ENCODE measurements at places on chromosomes 4 and X.

GRCh38 chr4:53646795-53647194, 55.5 kb upstream of the LNX1 start:
- DNase-seq, result no peak

GRCh38 chrX:69126642-69127041, 38.6 kb downstream of the PJA1 start:
- no peak for DNase-seq

DNA sequence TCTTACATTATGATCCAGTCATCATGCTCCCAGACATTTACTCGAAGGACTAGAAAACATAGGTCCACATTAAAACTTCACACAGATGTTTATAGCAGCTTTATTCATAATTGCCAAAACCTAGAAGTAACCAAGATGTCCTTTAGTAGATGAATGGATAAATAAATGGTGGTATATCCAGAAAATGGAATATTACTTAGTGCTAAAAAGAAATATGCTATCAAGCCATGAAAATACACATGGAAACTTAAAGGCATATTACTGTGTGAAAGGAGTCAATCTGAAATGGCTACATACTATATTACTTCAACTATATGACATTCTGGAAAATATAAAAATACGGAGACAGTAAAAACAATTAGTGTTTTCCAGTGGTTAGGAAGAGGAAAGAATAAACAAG, 1039.1 kb upstream of the INTU start:
- DNase-seq, result no peak

- DNase-seq, result no peak
These were observed 390.1 kb downstream of the ANKRD50 start for GRCh38 chr4:124322234-124323065.

GRCh38 chr4:173002830-173003561, 165.6 kb upstream of the GALNT7 start:
- DNase-seq, result no peak

DNA sequence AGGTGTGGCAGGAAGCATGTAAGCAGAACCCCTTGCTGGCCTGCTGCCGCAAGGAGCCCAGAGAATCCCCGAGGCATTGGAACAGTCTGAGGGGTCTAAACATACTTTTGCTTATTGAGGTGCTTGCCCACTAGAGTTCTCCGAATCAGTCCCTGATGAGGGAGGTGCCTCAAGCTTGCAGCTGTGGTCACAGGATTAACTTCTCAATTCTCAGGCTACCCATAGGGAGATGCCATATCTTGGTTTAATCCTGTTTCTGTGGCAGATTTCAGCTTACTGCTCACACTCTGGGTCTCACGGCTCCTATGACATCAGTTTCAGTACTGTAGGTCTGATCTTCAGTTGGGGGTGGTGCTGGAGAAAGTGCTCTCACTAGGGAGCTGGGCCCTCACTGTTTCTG, 39.9 kb downstream of the CCNG2 start:
- no peak for DNase-seq

GRCh38 chrX:34562006-34562405, 95.1 kb downstream of the TMEM47 start:
- DNase-seq, result no peak

DNA sequence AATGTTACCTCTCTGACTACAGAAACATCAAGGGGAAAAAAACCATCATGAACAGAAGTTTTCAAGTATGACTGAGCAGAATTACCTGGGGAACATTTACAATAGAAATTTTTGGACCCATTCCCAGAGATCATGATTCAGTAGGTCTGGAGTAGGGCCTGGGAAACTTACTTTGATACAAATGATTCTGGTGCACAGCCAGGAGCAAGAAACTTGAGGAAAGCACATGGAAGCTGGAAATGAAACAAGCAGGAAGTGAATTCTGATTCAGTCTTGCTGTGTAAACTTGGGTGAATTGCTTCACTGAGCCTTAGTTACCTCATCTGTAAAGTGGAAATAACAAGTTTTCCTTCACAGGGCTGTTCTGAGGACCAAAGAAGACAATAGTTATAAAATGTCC, 192.5 kb upstream of the TAPT1 start:
- DNase-seq, result no peak

- DNase-seq, result no peak
These were observed 406.2 kb downstream of the TLL1 start for GRCh38 chr4:166279261-166279660.

- DNase-seq, result no peak
These were observed 83.0 kb downstream of the FAM193A start for GRCh38 chr4:2619459-2619858.

DNA sequence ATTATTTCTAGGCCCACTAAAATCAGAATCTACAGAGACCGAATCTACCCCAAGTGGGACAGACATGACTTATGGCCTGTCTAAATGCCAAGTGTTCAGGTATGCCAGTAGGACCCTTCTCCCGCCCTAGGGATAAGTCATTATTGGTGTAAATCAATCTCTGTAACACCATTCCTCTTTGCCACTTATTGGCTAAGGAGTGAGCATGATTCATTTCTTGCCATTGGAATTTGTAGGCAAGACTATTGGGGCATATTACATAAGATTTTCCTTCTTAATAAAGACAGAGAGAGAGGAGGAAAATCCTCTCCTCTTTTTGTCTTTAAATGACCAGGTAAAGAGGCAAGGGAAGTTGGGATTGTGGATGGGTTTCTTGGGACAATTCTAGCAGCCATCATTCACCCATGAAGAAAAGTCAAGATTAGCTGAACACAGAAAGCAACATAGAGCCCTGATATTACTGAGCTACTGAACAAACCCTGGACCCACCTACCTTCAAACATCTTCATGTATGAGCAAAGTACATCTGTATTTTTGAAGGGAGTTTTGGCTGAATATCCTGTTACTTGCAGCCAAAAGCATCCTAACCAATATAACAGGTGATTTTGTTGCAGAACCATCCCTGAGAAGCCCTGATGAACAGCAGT, 2.6 kb downstream of the SLC9B2 start:
- no peak for DNase-seq

DNA sequence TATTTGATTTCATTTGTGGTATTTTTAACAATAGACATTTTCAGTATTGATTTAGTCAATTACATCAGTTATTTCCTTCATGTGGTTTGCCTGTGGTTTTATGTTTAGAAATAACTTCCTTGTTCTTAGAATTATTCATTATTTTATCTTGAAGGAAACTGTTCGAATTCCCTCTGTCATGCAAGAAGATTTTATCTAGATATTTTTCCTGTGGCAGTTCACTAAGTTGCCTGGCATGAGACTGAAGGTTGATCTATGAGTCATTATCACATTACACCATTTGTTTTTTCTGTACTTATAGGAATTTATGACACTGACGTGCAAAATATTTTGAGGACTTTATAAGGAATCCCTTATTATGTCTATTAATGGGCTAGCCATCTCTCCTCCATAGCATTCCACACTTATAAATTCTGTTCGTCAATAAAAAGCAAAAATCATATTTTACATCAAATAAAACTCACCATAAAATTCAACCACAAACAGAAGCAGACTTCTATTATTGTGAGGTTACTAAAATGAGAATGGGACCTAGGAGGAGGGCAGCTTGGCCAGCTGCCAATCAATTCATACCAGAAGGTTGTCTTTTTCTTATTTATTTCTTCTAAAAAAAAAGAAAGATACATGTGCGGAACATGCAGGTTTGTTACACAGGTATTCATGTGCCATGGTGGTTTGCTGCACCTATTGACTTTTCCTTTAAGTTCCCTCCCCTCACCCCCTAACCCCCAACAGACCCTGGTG, 179.0 kb downstream of the KCNIP4 start:
- no peak for DNase-seq

GRCh38 chrX:39065051-39065871, 264.0 kb downstream of the MID1IP1 start:
- no peak for DNase-seq

GRCh38 chr4:128604204-128604603, 205.3 kb upstream of the JADE1 start:
- no peak for DNase-seq

DNA sequence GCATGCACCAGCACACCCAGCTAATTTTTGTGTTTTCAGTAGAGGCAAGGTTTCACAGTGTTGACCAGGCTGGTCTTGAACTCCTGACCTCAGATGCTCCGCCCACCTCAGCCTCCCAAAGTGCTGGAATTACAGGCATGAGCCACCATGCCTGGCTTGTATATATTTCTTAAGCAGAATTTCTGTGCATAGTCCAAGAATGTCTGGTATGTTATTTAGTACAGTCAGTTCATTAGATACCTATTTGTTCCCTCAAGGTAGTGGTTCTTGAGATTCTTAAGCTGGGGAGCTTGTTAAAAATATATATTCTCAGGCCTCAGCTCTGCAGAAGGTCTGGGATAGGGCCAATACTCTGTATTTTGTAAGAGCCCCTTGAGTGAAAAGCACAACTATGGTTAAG, 4.6 kb upstream of the SERTM2 start:
- no peak for DNase-seq

- no peak for DNase-seq
These were observed 292.3 kb upstream of the FSTL5 start for GRCh38 chr4:162456106-162456505.

GRCh38 chr4:73653695-73654106, 33.5 kb upstream of the RASSF6 start:
- DNase-seq, result no peak

DNA sequence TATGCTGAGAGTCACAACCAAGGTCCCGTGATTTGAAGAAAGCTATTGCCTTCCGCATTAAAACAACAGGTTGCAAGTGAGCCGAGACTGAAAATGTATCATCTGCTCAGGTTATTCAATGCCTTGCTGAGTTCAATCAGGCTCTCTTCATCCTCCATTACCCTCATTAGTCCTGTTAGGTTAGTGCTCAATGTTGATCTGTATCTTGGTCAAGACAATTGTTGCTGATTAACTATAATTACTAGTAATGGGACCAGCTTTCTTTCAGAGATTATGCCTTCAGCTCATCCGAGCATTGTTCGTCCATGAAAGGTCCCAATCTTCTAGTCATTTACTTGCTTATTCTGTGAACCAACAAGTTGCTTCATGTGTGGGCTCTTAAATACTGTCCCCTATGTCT, 534.6 kb upstream of the FAM241A start:
- DNase-seq, result no peak

DNA sequence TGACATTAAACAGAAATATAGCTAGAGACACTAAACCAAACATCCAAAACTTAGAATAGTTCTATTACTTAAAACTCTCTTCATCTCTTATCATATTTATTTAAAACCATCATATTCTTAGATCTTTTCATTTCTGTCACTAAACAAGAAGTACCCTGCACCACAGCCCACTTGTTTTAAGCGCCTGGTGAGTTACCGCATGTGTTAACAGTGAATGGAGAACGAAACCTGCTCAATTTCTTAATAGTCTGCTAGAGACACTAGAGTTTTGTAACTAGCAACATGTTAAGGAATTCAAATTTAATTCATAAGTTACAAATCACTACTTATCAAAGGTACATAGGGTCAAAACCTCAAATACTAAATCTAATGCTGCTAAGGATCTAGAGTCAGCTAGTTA, 111.5 kb downstream of the FBXW7 start:
- no peak for DNase-seq

DNA sequence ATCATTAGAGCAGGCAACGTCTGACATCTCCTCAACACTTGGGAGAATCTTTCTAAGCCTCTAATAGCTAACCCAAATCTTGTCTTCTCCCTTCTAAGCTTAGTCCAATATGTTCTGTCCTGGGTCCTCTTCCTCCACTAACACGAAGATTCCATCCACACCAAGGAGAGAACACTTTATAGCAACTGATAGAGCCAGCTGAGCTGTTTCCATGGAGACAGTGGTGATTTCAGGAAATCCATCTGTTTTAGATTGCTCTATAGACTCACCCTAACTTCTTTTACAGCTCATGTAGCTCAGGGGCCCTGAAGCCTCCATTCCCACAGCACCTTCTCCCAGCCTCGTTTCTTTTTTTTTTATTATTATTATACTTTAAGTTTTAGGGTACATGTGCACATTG, 37.4 kb downstream of the SCD5 start:
- no peak for DNase-seq

DNA sequence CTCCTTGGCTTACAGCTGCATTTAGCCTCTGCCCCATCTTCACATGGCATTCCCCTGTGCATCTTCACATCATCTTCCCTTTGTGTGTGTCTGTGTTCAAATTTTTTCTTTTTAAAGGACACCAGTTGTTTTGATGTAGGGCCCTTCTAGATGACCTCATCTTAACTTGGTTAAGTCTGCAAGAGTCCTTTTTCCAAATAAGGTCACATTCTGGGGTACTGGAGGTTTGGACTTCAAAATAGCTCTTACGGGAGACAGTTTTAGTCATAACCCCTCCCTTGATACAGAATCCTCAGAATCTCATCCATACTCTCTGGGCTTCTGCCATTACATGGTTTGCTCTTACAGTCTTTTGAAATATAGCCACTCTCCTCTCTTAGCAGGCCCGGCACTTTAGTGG, 231.5 kb upstream of the ATP6AP2 start:
- no peak for DNase-seq

DNA sequence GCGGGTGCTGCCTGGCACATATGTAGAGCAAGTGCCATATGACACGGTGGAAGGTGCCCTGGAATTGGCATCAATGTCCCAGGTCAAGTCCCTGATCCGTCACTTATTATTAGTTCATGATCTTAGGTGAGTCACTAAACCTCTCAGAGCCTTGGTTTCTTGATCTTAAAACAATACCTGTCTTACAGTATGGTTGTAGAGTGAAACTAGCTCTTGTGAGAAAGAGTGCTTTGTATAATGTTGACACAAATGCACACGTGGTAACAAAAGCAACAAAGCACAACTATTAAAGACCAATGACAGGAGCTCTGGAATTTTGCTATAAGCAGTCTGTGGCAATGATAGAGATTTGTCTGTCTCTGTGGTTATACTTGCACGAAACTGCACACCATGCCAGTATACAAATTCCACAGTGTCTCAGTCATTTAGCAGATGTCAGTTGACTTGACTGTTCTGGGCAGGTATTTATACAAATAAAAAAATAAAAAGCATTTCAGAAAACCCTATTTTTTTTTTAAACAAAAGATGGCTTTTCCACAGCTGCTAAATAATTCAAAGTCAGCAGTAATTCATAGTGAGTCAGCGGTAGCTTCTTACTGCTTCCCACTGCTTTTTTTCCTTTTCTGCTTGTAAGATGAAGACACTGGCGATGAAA, 19.7 kb upstream of the ACSL1 start:
- DNase-seq, result no peak

GRCh38 chr4:85783483-85783882, 308.5 kb downstream of the ARHGAP24 start:
- DNase-seq, result no peak

GRCh38 chr4:5571646-5572045, 136.7 kb downstream of the EVC2 start:
- DNase-seq, result no peak

- no peak for DNase-seq
These were observed 1.2 kb upstream of the KLHL34 start for GRCh38 chrX:21659320-21659719.

- no peak for DNase-seq
These were observed 10.8 kb upstream of the HHIP start for GRCh38 chr4:144634978-144635747.

GRCh38 chr4:14178421-14178820, 550.9 kb upstream of the BOD1L1 start:
- no peak for DNase-seq

DNA sequence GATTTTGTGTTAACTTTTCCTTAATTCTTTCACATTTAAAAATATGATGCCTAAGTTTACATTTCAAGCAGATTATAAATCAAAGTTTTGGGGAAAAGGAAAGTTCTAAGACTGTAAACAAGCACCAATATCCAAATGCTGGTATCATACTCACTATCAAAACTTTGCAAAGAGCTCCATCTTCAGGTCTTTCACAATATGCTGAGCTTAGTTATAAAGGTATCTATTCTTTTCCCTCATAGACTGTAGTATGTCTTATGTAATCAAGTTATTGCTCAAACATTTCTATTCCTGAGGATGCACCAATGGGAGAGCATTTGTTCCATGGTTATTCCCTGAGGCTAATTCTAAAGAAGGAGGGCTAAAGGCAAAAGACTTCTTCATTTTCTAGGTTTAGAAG, 207.9 kb upstream of the FAM241A start:
- no peak for DNase-seq
